ENCODE measurements at places on chromosomes 4 and X.

DNA sequence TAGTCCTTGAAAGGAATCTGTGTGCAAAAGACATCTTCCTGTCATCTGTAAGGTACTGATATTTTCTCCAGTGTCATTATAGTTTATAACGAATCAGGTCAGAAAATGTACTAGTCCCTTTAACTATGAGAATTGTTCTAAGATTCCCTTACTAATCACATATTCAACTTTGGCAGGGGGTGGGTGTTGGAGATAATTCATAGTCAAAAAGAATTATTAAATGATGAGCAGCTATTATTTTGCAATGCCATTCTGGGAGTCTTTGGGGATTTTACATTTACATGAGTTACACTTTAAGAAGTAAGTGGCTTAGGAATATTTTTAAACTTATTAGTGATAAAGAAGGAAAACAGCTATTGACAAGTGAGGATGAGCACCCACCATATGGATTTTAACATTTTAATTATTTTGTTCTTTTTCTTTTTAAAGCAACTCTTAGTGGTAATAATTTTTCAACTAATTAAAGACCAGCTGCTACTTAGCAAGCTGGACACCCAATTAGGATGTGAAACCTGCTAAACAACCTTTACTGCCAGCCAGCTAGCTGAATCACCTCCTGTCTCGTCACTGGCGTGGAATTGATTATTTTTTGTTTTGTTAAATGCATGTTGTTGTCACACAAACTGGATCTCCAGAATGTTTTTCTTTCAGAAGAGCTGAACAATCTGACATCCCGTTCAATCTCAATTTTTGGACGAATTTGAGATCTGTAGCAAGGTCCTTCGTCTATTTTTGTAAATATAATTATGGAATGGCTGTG lies 219.2 kb downstream of the ARAP2 start:
- DNase-seq, result peak; percentile 6

DNA sequence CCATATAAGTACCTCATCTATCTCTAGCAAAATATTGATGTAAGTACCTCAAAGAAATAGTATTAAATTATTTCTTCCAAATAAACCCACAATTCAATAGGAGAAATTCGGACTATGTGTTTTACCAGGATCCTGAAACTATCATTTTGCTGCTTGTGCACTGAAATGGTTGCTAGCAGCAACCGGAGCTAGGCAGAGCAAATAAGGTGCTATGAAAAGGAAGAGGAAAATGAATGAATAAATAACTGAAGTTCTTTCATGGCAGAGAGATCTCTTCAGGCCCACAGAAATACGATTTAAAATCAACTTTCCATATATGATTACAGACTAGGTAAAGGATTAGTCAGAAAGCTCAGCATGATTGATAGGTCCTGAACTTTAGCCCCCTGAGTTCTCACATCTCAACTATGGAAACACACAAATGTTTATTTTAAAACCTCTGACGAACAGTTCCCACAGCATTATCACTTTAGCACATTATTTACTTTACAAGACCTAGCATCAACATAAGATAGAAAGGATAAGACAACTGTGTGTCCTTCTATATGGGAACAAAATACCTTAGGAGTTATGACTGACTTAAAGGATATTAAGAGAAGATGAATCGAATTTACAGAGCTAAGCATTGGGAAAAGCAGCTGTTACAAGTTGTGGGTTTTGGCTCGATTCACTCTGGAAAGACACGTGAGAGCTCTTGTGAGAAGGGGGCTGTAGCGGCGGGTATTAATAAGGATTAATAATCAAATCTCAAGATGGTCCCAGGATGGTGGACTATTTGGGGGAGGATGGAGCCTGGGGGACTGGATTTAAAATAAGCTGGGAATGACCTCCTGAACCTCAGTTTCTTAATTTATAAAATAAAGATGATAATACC lies 104.3 kb downstream of the CORIN start:
- no peak for DNase-seq

DNA sequence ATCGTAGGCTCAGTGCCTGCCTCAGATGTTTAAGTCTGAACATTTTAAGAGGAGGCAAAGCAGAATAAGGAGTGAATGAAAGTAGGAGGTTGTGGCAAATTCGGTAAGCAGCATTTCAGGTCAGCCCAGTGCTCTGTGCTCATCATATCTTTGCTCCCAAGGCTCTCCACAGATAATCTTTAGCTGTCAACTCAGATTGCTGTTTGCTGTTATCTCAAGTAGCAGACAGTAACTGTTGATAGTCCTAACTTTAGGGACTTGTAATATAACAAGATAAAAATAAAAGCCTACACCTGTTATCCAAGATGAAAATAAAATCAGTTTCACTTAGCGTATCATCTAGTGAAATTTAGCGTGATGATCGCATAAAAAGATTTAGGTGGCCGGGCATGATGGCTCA lies 18.6 kb upstream of the CLTRN start:
- DNase-seq, result no peak

DNA sequence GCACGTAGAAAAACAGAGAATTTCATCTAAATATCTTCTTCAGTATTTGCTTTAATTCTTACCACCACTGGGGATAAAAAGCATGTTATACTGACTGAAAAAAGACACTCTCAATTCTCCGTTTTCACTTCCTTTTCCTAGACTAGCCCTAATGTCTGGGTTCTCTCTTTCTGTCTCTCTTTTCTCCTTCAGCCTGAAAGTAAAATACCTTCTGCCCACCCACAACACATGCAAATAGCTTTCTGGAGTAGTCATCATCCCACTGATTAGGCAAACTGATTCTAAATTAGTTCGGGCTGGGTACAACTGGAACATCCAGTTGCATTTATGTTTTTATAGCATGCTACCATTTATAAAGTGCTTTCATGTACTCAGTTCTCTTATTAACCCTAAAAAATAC lies 142.4 kb upstream of the ANKRD50 start:
- DNase-seq, result no peak

DNA sequence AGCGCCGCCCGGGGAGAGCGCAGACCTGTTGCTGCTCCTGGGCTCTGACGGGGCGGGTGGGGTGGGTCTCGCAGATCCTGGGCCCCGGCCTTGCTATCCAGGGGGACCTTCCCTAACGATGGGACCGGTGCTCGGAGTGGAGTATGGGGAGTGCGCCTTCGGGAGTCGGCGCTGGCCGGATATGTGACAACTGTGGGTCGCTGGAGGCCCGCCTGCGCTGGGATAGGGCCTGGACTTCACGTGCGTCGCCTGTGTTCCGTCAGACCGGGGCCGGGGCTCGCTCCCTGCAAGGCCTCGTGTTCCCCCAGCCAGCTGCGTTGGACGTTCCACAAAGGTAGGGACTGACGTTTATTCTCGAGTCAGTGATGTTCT lies 1.3 kb downstream of the TBL1X start:
- DNase-seq, result no peak

GRCh38 chr4:58983887-58984286 lies 1873.7 kb upstream of the IGFBP7 start:
- no peak for DNase-seq

DNA sequence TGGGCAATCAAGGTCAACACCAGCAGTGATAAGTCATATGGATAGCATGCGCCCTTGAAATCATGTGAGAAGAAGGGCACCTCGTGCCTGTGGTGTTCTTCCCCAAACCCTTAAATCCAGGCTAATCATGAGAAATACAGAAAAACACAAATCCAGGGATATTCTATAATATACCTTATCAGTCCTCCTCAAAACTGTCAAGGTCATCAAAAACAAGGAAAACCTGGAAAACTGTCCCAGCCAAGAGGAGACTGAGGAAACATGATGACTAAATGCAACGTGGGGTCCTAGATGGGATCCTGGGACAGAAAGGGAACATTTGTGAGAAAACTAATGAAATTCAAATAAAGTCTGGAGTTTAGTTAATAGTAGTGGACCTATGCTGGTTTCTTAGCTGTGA lies 201.8 kb upstream of the FAM9B start:
- no peak for DNase-seq

DNA sequence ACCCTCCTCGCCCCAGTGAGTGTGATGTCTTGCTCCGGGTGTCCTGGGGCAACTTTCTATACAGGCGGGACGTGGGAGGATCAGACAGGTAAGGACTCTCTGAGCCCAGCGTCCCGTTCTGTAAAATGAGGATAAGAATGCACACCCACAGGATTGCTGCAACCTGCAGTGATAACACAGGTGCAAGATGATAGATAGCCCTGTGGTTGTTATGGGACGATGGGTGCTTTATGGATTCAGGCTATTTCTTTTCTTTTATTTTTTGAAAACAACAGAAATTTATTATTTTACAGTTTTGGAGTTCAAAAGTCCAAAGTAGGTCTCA lies 28.6 kb downstream of the BEX3 start:
- no peak for DNase-seq

GRCh38 chr4:11407551-11407950 lies 21.1 kb downstream of the HS3ST1 start:
- no peak for DNase-seq

DNA sequence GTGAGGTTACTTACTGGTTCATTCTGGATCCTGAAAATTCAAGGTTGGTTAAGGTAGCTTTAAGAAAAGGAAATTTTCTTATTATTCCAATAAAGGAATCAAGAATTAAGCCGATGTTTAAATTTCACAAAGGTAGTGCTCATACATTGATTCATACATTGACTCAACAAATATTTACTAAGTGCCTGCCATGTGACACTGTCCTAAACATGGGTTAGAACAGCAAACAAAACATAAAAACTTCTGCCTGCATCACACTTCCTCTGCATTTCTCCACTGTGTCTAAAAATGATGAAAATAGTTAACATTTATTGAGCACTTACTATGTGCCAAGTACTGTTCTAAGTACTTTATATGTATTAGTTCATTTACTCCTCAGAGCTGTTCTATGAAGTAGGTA lies 75.7 kb downstream of the RASL11B start:
- DNase-seq, result no peak

- DNase-seq, result no peak
Observed at GRCh38 chr4:53234669-53235068, 131.2 kb downstream of the SCFD2 start.

DNA sequence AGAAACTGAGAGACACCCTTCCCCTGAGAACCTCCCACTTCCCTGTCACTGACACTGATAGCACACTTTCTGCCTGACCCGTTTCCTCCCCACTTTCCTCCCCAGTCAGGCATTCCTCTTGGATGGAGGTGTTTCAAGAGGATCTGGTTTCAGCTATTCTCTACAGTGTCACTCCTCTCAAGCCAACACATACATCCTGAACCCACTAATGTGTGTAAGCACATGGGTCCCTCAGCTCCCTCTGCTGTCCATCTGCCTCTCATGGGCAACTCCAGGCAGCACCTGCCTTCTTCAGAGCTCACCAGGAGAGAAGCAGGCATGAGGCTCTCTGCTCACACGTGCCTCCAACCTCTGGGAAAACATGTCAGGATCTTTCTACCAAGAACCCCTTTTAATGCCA lies 207.6 kb downstream of the NAF1 start:
- no peak for DNase-seq

- DNase-seq, result no peak
Observed at GRCh38 chr4:152087335-152087734, 326.5 kb upstream of the GATB start.

DNA sequence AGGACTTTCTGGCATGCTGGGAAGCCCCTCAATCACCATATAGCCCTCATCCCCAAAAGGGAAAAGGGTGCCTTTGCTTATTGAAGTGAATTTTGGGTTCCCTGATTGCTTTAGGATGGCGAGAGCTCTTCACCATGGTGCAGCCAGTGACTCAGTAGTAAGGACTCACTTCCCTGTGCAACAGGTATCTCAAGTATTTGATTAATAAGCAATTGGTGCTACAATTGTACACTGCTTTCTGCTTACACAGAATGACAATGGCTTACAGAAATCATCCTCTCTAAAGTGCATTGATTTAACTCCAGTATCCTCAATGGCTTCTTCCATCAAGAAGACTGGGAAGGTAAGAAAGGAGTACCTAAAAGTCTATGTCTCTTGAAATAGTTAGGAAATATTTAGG lies 143.7 kb upstream of the SMIM10 start:
- no peak for DNase-seq

DNA sequence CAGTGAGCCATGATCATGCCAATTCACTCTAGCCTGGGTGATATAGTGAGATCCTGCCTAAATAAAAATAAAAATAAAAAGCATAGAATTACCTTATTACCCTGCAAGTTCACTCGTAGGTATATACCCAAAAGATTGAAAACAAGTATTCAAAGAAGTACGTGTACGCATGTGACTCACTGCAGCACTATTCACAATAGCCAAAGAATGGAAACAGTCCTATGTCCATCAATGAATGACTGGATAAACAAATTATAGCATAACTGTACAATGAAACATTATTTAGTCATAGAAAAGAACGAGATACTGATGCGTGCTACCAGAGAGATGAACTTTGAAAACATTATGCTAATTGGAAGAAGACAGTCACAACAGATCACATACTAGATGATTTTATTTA lies 204.6 kb upstream of the DIAPH2 start:
- DNase-seq, result no peak

- no peak for DNase-seq
Observed at GRCh38 chrX:71239781-71240180, 14.2 kb downstream of the ZMYM3 start.

GRCh38 chr4:69194166-69194565 lies 20.4 kb downstream of the UGT2B11 start:
- no peak for DNase-seq

GRCh38 chrX:107712231-107713202 lies 63.1 kb downstream of the TSC22D3 start:
- DNase-seq, result no peak

- no peak for DNase-seq
Observed at GRCh38 chrX:50075630-50076339, 125.0 kb downstream of the AKAP4 start.

DNA sequence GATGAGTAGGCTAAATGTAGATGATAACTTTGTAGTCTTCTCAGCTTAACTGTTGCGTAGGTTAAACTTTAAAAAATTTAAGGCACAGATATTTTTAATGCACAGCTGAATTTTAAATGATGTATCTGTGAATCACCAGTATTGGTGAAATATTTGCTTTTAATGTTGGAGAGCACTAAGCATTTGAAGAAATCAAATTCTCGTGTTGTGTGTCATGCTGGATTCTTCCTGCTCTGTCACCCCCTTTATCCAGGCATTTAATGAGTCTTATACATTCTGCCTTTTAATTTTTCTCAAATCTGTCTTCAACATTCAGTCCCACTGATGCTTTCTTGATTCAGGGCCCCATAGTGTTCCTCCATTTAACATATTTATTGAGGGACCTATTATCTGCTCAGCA lies 76.7 kb downstream of the SLC4A4 start:
- DNase-seq, result no peak

DNA sequence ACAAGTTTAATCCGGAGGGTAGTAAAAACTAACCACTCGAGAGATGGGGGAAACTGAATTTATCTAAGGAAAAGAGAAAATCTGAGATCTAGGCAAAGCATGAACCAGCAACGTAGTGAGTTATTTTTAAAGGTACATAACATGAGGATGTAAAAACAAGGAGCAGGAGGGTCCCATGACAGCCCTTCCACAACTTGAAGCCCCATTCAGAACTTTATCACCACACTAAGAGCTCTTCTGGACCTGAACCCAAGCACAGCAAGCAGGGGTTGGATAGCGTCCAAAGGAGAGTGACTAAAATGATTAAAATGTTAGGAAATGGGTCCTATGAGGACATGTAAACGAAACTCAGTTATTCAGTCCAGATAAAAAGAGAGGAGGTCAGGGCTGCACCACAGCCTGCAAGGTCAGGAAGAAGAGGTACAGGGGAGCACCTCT lies 16.2 kb downstream of the SH3RF1 start:
- DNase-seq, result no peak

- peak; percentile 27 for DNase-seq
Observed at GRCh38 chrX:149825424-149825823, 43.7 kb downstream of the MAGEA9 start.

GRCh38 chr4:133186845-133187244 lies 37.8 kb downstream of the PCDH10 start:
- DNase-seq, result no peak
